DMS79 treated with DMSO at 0.1 percent for 48 hours (cell line): ENCODE measurements at places on chromosomes 4 and X.
A peak's percentile ranks its signal among the peaks of the same experiment; 100 is the strongest.

- DNase-seq: no peak
Observed at GRCh38 chr4:138452826-138453225, 210.7 kb upstream of the SLC7A11 start.

- DNase-seq: no peak
Observed at GRCh38 chr4:150647008-150647407, 65.1 kb downstream of the MAB21L2 start.

- no peak for DNase-seq
Observed at GRCh38 chr4:10732914-10733415, 48.4 kb upstream of the CLNK start.

DNA sequence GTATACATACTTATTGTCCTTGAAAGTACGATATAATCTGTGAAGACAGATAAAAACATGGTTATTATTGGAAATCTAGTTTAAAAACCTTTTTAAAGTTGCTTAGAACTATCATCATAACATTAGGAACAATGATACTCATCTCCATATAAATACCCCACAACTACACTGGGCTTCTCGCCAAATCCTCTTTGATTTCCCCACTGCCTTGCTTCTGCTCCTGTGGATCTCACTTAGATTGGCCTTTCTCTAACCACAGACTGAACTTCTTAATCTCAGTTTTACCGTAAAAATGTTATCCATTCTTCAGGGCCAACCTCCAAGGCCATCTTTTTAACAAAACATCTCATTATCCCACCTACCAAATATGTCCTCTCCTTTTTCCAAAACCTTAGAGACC is 77.6 kb downstream of the PRKG2 start:
- DNase-seq: no peak

DNA sequence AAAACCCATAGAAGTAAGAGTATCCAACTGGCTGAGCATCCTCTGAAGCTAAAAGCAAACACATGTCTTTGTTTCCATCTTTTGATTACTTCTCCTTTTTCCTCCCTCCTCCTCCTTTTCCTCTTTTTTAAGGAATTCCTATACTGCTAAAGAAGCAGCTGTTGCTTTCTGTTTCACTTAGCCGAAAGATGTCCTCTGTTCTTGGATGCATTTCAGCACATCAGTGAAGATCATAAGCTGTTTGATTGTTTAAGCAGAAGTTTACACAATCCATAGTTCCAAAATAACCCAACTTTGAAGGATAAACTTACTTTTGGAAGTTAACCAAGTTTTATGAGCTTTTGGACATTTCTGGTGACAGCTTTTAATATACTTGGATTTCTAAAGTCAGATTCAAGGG is 55.1 kb upstream of the TNIP3 start:
- no peak for DNase-seq

GRCh38 chr4:23970201-23970850 is 80.5 kb upstream of the PPARGC1A start:
- no peak for DNase-seq

DNA sequence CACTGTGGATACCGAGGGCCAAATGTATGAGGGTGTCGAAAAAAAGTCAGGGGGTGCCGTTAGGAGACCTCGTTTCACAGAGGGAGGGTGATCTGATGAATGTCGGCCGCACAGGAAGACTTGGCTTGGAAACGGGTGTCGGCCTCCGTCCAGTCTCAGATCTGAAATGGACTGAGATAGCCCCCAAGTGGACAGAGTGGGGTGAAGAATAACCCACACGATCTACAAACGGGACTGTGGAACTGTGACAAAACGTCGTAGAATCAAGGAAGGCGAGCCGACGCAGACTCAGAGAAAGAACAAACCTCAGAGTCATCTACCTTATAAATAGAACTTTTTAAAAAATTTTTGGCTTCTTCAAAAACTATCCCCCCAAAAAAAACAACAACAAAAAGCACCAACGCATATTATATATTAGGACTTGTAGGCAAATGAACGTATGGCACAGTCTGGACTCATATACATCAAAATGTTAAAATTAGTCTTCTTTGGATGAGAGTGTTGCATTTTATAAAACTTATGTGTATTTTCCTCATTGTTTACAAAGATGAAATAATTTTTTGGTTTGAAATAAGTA is 63.8 kb upstream of the IRF2 start:
- peak; percentile 37 for DNase-seq

- DNase-seq: no peak
Observed at GRCh38 chrX:10079231-10079630, 77.5 kb upstream of the CLCN4 start.

- peak; percentile 65 for DNase-seq
Observed at GRCh38 chrX:49844611-49845010, 15.5 kb downstream of the PAGE4 start.

- peak; percentile 3 for DNase-seq
Observed at GRCh38 chrX:40260146-40260747, 162.5 kb upstream of the BCOR start.

- no peak for DNase-seq
Observed at GRCh38 chrX:71814123-71814912, 51.2 kb downstream of the CXorf49B start.

GRCh38 chrX:110250847-110251246 is 67.0 kb downstream of the AMMECR1 start:
- no peak for DNase-seq

DNA sequence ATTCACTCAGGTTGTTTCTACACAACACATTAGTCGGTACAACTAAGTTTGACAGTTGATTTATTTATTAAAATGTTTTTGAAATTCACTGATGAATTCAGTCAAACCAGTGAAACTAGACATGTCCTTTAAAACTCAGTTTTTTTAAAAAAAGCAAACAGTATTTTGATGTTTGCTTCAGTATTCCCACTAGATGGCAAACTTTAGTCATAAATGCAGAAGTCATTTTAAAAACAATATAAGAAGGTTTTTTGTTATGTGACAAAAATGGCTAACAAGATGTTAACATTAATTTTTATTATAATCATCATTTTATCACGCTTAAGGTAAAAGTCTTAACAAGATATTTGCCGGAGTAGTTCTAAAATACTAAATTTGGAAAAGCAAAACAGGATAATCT is 1337.8 kb upstream of the DIAPH2 start:
- DNase-seq: no peak

GRCh38 chr4:129583868-129584267 is 487.9 kb downstream of the C4orf33 start:
- no peak for DNase-seq

- no peak for DNase-seq
Observed at GRCh38 chrX:20352504-20352903, 85.8 kb upstream of the RPS6KA3 start.

- DNase-seq: no peak
Observed at GRCh38 chrX:10514891-10515290, 105.5 kb downstream of the MID1 start.

DNA sequence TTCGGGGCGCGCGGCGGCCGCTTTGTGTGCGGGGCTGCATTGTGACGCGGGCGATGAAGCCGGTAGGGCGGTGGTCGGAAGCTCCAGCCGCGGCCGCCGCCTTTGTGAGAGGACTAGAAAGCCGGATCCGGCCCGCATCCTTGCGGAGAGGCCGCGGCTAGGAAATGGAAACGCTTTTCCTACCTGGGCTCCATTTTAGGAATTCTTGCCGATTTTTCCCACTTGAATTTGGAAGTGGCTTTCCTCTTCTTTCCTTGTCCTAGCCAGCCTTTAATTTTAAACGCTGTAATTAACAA is 708 bp downstream of the TMSB4X start:
- DNase-seq: no peak

DNA sequence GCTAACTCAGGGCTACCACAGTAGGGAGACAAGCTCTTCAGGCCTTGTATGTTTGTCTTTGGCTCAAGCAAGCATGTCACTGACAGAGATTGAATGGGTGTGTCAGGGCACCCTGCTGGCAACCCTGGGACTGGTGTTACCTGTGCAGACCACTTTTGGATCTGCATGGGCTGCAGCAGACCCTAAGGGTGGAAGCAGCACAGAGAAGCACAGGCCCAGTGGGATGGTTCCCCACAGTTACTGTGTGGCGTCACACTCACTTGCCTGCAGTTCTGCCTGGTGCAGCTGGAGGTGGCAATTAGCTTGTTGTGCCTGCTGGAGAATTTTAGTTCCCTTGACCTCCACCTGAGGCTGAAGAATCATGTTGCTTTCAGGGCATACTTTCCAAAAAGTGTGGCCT is 46.0 kb downstream of the ZNF185 start:
- DNase-seq: no peak

GRCh38 chrX:111649638-111650037 is 31.3 kb upstream of the ALG13 start:
- no peak for DNase-seq
